ENCODE measurements at places on chromosomes 1 and 21. TPM values are rescaled to one million over a fixed set of nuclear protein-coding genes. Genes with fewer than 3 reads are reported as not detected.

GRCh38 chr1:81547261-81547911 lies 253.3 kb upstream of the ADGRL2 start:
- no peak for DNase-seq

The FOXD3 gene
- 0.20 TPM for total RNA-seq

DNA sequence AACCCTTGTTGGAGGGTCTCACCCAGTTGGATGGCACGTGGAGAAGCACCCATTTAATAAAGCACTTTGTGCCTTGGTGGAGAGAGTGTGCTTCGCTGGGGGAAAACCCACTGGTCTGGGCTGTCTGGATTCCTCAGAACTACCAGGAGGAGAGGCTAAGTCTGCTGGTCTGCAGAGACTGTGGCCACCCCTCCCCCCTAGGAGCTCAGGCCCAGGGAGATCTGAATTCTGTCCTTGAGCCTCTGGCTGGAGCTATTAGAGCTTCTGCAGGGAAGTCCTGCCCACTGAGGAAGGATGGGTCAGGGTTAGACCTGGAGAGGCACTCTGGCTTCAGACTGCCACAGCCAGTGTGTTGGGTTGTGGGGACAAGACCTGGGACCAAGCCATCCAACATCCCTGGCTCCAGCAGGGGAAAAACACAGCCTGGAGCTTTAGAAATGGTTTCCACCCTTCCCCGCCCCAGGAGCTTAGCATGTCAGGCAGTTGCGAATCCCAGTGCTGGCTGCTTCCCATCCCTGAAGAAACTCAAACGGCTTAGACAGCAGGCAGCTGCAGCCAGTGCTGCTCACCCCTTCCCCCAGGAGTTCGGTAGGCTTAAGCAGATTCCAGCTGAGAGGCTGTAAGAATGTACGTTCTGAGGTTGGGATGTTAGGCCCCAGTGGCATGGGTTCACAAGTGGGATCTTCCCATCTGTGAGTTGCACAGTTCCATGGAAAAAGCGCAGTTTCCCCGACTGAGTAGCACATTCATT lies 288.3 kb downstream of the TGFB2 start:
- DNase-seq: no peak

- no peak for DNase-seq
Observed at GRCh38 chr21:44838951-44839350, 21.1 kb upstream of the SUMO3 start.

The TMEM81 gene
- total RNA-seq: 0.22 TPM

DNA sequence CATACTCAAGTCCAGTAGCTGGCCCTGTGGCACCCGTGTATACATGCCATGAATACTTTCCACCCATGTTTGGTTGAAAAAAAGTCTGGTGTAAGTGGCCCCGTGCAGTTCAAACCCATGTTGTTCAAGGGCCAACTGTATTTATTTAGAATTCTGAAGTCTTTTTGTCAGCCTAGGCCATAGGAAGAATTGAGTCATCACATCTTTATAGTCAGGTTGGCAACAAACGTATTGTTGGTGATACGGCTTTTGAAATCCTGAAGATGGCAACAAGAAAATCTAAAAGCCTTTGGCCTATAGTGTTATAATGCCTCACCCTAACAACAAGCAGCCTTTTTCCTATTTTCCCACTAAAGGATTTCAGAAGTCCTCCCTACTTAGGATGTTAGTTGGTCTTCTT lies 363.6 kb downstream of the PLPP3 start:
- DNase-seq: no peak

The RPTN gene
- total RNA-seq: not detected

The OR6N1 gene
- not detected for total RNA-seq

The BEND5 gene
- 0.39 TPM for total RNA-seq

The MMEL1 gene
- total RNA-seq: not detected

The DNAI4 gene
- 4.3 TPM for total RNA-seq

GRCh38 chr1:205301205-205301821 lies 20.2 kb downstream of the NUAK2 start:
- DNase-seq: peak; percentile 96

GRCh38 chr21:46078322-46078977 lies 19.5 kb upstream of the COL6A2 start:
- DNase-seq: no peak

DNA sequence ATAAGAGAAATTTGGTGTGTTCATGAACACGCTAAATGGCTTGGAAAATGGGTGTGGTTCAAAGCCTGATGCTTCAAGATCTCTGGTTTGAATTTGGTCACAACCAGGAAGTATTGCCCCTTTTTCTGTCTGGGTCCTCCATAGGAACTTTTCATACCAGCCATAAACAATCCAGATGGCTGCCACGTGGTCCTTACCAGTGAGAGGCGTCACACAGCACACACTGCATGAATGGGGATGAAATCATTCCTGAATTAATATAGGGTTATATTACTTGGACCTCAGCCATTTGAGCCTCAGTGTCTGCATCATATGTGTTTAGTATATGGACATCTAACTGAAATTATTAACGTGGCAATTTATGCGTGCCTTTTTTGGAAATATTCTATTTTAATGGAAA lies 64.0 kb downstream of the PRRX1 start:
- no peak for DNase-seq

GRCh38 chr1:64686828-64687724 lies 57.8 kb upstream of the RAVER2 start:
- peak; percentile 49 for DNase-seq

DNA sequence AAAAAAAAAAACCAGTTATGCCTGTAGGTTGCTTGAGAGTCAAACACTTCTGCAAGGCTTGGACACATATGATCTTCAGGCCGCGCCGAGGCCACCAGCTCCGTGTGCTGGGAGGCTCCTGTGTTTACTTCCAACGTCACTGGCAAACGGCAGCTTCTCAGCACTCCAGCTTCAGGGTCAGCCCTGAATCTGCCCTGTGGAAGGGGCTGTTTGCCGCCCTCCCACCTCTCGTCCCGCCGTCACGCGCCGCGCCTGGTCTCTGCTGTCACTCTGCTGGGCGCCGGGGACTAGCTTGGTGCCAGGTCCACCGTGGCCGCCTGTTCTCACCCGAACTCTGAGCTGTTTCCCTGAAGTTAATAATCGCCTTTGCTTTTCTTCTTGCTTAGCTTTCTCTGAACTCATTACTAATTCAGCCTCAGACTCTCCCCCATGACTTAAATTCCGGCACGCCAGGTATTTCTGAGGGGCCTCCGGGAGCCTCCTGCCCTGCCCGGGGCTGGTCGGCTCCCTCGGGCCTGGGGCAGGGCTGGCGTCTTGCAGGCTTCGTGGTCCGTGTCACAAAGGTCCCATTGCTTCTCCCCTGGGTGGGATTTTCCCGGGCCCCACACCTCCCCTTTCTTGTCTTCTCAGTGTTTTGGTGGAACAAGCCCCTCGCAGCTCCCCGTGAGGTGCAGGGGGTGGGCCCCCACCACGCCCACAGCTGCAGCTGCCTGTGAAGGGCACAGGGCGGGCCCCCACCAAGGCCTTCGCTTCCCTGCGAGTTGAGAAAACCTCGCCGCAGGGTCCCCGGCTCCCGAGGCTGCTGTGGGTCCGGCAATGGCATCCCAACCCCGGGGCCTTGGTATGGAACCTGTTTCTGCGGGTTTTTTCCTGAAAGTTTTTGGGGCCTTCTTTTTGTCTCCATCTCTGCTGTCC lies 14.6 kb upstream of the C1orf159 start:
- DNase-seq: no peak

DNA sequence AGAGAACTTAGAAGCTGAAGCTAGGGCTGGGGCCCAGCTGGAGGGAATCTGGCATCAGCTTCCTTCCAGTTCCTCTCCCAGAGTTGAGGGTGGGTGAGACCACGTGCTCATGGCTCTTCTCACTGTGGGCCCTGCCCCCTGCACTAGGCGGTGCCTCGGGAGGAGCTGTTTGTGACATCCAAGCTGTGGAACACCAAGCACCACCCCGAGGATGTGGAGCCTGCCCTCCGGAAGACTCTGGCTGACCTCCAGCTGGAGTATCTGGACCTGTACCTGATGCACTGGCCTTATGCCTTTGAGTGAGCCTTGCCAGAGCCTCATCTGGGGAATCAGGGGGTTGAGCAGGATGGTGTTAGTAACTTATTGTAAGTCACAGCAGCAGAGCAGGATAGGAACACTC lies 16.1 kb downstream of the AKR1A1 start:
- no peak for DNase-seq

All from M059J (cell line).